ENCODE measurements at places on chromosomes 5 and 9.
A peak's percentile ranks its signal among the peaks of the same experiment; 100 is the strongest.

- no peak for DNase-seq
Measured at GRCh38 chr5:113102121-113102531, 125.5 kb downstream of the DCP2 start.

- no peak for DNase-seq
Measured at GRCh38 chr5:83552275-83552674, 80.7 kb downstream of the VCAN start.

- no peak for DNase-seq
Measured at GRCh38 chr5:69252437-69252836, 17.8 kb downstream of the CDK7 start.

DNA sequence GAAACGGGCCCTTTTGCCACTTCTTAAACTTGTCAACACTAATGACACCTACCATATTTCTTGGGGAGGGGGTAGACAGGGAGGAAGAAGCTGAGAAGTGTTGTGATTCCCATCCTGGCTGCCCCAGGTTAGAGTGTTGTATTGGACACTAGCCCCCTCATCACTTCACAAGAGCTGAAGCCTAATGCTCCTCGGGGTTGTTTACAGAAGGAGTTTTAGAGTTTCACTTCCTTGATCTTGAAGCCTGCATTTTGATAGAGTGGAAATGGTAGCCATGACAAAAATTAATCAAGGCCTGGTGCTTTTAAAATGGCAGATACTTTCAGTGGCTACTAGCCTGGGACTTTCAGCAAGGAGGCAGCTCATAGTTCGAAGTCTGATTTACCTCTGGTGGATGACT, 11.0 kb upstream of the FAM120AOS start:
- no peak for DNase-seq

DNA sequence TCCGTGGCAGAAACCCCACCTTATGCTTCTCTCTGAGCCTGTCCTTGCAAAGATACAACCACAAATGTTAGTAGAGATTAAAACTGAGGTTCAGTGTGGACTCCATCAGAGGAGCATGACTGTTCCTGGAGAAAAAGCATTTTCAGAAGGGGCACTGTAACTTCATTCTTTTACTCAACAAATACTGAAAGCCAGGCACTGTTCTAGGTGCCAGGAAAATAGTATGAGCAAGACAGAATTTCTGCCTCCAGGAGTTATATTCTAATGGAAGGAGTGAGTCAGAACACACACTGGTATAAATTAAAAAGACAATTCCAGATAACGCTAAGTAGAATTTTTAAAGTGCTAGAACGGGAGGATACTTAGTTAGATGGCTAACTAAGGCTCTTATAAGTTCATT, 251.4 kb upstream of the GAS1 start:
- no peak for DNase-seq

GRCh38 chr9:91151718-91152095, 210.0 kb downstream of the AUH start:
- no peak for DNase-seq

DNA sequence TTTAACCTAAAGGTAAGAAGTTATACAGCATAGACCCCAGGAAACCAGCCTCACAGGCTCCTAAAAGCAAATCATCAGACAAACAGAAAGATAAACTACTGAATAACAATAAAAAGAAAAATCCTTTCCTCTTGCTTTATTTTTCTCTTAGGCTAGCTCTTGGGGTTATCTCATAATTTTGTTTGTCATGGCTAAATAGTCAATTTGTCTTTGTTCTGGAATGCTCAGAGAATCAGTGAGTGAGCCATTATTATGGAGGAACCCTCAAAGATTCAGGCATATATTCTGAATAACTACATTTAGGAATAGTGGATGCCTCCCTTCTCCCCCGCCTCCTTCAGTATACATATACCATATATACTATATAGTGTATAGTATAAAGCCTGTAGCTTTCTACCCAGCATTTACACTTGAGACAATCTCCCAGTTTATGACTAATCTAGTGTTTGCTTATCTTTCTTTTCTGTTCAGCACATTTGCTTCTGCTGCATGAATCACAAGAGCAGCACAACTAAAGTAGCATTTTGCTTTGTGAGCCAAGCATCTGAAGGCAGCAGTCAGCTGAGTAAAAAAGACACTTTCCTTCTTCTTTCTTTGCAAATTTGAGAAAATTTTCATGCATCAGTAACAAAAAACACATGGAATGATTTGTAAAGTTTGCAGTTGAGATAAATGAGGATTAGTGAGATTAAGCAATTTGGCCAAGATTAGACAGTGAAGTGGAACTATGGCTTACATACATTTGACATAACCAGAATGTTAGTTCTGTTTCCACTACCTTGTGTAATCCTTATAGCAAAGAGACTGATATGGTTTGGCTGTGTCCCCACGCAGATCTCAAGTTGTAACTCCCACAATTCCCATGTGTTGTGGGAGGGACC, 45.3 kb upstream of the PPP3R2 start:
- no peak for DNase-seq

- DNase-seq = peak; percentile 70
Measured at GRCh38 chr5:167451076-167451475, 840.4 kb upstream of the WWC1 start.

DNA sequence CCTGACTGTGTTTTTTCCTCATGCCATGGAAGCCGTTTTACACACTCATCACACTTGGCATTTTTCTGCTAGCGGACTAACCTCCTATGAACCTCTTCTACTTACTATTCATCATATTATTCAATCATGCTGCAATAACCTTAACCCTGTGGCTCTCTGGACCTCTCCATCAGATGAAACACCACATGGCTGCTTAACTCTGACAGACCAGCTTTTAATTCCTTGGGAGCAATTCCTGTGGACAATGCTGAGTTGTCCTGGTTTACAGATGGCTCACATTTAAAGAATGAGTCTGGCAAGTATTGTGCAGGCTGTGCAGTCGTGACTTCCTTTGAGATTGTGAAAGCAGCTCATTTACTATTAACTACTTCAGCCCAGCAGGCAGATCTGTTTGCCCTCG, 9.0 kb downstream of the OR1J1 start:
- DNase-seq = no peak

- DNase-seq = no peak
Measured at GRCh38 chr5:100731768-100732167, 171.3 kb downstream of the ST8SIA4 start.

GRCh38 chr9:38347946-38348345, 44.6 kb upstream of the ALDH1B1 start:
- DNase-seq = no peak

- DNase-seq = peak; percentile 57
Measured at GRCh38 chr9:33101104-33101951, 24.9 kb upstream of the SMU1 start.

DNA sequence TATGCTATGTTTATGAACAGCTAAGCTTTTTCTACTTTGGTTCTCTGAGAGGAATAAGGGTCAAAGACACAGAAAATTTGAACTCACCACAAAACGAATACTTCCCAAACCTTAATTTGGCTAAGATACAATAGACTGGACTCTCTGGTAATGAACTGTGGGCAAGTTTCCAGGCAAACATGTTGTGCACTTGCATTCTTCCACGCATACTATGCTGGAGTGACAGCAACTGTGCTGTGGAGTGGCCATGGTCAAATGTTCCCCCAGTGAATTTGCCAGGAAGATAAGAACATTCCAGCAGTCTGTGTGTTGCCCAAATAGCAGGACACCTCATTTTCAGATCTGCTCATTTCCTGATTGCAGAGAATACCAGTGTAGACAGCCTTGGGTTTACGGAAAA, 275.3 kb upstream of the IL12B start:
- DNase-seq = no peak

DNA sequence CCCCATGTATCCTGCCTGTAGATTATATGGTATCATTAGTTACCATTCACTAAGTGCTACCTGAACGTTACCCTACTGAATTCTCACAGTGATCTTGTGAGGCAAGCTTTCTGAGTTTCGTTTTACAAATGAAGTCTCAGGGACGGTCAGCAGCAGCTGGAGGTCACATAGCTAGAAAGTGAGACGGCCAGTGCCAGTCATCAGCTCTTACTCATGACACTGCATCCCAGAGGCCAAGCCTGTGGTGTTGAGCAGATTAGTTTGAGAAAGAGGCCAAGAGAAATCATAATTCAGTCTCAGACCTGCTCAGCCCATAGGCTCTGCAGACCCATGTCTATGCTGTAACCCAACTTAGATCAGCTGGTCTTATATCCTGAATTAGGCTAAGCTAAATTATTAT, 95.7 kb upstream of the EGFLAM start:
- DNase-seq = no peak

DNA sequence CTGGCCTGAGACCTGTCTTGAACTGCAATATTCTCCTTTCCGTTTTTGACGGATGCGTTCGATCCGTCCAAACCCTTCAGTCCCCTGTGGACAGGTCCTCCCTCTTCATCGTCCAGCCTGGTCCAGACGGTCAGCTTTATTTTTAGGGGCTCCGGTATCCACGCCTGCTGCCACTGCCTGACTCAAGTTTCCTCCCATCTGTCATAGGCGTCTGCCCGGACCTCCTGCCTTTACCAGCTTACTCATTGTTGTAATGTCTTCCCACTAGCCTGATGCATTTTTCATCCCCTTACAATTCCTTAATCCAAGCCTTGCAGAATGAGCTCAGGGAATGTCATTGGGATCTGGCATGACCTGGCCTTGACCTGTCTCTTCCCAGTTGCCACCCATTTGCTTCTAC, 145.8 kb downstream of the TENT4A start:
- DNase-seq = no peak

- DNase-seq = no peak
Measured at GRCh38 chr5:56985936-56986625, 34.2 kb upstream of the MIER3 start.

- no peak for DNase-seq
Measured at GRCh38 chr5:98989727-98990126, 60.9 kb upstream of the CHD1 start.

DNA sequence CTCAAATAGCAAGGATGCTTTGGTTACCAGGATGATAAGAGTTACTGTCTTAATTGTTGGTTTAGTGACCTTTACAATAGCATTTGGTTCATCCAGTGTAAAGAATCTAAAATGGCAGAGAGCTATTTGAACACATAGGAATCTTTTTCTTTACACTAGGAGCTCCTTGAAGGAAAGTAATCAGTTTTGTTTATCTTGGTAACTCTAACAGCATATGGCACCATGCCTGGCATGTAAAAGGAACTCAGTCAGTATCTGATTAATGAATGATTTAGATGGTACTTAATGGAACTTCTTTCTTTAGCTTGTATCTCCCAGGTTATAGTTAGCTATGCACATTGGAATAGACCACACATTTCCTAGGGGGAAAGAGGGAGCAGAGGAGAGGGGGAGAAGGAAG, 9.9 kb downstream of the PSMD5 start:
- DNase-seq = no peak

DNA sequence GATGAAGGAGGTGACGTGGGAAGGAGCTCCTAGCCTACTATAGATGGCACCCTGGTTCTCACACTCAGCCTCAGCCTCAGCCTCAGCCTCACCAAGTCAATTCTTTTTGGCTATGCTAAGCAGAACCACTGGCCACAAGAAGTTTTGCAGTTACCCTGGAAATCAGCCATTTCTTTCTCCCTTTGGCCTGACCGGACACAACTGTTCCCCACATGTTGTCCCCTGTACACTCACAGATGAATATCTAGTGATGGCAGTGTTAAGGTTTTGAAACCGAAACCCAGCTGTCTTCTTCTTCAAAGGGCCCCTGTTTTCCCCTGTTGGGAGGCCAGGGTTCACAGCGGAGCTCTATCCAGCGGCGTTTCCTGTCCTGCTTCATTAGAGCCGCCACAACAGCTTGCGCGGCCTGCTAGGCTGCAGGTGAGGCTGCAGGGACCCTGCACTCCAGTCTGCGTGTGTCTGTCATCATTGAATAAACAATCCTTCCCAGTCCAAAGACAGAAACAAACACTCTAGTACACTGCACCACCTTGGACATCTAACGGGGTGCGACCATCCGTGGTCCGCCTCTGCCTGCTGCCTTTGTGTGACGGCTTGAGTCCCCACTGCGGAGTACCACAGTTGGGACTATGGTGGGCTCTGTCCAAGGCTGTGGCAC, 250.5 kb downstream of the DENND1A start:
- no peak for DNase-seq

DNA sequence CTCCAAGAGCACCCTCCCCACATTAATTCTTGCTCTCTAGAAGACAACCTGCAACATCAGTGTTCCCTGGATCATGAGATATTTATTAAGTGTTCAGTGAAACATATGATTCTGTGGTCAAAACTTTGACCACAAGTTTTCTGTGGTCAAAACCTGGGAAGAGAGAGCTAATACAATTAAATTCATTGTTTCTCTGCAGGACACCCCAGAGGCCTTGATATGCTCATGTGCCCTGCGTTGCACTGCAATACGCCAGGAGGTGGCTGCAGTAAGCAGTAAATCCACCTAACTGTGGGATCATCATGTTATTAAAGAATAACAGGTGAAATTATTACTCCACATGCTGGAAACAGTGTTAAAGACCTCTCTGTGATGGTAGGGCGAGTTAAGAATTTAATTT, 109.3 kb upstream of the SPDL1 start:
- no peak for DNase-seq

DNA sequence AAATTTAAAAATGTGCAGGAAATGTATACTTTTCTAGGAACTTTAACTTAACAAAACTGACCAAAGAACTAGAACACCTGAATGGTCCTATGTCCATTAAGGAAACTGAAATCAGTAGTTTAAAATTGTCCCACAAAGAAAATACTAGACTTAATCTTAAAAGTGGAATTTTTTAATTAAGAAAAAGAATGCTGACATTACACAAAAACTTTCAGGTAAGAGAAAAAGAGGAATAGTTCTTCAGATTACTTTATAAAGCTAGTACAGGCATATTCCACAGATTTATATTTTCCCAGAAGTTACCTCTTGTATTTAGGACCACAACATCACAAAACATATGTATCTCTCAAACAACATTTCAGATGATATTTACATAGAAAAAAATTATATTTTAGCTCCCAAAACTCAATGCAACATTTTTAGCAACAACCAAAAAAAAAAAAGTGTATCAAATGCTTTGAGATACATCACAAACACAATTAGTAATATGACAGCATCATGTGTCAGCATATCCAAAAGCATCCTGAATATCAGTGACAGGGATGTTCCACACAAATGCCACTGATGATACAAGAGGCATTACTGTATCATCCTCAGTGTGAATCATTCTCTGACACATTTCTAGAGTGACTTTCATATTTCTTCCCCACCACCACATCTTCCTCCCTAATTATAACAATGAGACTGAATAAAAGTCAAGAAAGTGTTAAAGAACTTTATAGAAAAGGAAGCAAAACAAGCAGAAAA, 264.0 kb downstream of the EPB41L4A start:
- no peak for DNase-seq

GRCh38 chr9:16236311-16236710, 634.2 kb downstream of the BNC2 start:
- peak; percentile 88 for DNase-seq

DNA sequence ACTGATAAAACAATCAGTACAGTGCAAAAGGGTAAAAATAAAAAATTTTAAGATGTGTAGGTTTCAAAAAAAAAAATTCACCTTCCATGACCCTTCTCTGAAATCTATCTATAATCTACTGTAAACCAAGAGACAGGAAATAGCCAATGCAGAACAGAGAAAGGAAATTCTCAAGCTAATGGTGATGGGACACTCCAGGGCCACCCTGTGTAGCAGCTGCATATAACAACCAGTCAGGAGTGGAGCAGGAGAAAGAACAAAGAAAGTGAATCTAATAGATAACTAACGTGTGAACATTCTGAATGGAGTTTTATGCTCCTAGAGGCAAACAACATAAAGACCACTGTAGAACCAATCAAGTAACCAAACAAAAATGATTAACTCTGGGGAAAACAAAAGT, 16.6 kb downstream of the SPTLC1 start:
- DNase-seq = no peak
